ENCODE measurements at places on chromosomes 5 and 9. TPM values are rescaled to one million over a fixed set of nuclear protein-coding genes. Genes with fewer than 3 reads are reported as not detected.

NUTM2F gene
- total RNA-seq = not detected

ZBTB34 gene
- 5.9 TPM for total RNA-seq

GMCL2 gene
- not detected for total RNA-seq

FAM81B gene
- not detected for total RNA-seq

OSMR gene
- total RNA-seq = 15.6 TPM

TMEM174 gene
- not detected for total RNA-seq

AGXT2 gene
- total RNA-seq = not detected

IFNA21 gene
- total RNA-seq = not detected

- peak; percentile 7 for DNase-seq
Observed at GRCh38 chr5:1737790-1738405, 61.7 kb downstream of the MRPL36 start.

GRCh38 chr5:54932789-54933188 lies 52.6 kb downstream of the ESM1 start:
- DNase-seq = no peak

DNA sequence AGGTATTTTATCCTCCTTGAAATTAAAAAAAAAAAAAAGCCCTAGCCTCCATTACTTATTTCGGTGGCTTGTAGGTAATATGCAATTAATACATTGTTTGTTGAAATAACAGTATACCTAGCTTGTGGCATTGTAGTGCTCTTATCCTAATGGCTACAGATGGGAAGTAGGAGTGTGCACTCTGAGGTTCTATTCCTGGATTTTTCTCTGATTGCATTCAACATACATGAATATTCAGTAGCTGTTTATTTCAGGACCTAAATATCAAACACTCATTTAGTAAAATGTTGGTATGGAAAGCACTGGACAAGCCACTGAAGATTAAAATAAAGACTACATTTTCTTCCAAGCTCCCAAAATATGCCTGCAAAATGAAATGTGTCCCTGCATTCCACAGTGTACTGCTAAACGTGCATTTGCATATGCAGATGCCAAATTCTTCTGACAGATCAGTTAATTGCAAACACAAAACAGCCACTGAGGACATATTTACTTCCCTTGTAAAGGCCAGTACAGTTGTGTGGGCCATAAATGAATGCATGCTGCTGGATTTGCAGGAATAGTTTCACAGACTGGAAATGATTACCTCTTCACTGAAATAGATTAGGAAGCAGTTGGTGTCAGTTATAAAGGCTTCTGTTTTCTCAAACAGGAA lies 826.1 kb downstream of the PRELID2 start:
- no peak for DNase-seq
